ENCODE measurements at places on chromosomes 11 and 22. TPM values are rescaled to one million over a fixed set of nuclear protein-coding genes. Genes with fewer than 3 reads are reported as not detected.

GRCh38 chr22:49934160-49934890 is 15.9 kb downstream of the CRELD2 start:
- DNase-seq, result no peak

DNA sequence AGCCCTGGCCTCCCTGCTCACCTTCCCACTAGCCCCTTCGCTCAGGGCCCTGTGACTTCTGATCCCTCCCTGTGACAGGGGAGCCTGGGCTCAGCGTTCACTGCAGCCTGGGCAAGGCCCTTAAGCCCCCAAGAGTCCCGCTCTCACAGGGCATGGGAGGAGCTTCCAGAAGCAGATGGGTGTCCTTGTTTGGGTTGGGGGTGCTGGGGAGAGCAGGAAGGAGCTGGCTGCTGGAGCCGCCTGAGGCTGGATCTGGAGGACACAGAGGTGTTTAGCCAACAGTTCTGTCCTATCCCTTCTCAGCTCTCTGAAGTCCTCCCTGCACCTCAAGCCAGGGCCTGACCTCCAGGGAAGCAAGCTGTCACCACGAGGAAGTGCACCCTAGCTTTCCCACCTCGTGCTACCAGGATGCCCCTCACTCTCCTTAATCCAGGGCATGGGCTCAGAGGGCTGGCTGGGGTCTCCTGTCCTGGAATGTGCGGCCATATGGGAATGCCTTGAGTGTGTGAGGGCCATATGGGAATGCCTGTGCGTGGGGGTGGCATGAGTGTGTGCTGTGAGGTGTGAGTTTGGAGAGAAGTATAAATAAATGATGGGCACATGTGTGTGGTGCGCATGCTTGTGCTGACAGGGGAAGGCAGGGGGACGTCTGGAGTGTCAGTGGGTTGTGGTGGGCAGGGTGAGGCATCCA is 25.0 kb upstream of the TUB start:
- DNase-seq, result no peak

DNA sequence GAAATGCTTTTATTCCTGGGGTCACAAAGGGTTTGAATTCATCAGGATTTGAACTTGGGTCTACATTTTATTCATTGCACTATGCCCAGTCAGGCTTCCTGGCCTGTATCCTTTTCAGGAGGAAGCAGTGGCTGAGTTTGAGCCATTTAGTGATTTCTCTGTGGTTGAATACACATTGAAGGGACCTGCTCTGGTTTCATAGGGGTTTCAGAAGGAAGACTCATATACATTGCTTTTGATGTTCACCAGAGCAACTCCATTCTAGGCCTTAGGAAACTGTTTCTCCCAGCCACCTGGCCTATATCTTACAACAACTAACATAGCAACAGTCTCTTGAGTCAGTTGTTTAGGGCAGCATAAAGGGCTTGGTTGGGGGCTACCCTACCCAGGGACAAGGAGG is 165.7 kb downstream of the INSC start:
- DNase-seq, result no peak

- DNase-seq, result no peak
These were observed 252.1 kb downstream of the SBF2 start for GRCh38 chr11:10041748-10042446.

DNA sequence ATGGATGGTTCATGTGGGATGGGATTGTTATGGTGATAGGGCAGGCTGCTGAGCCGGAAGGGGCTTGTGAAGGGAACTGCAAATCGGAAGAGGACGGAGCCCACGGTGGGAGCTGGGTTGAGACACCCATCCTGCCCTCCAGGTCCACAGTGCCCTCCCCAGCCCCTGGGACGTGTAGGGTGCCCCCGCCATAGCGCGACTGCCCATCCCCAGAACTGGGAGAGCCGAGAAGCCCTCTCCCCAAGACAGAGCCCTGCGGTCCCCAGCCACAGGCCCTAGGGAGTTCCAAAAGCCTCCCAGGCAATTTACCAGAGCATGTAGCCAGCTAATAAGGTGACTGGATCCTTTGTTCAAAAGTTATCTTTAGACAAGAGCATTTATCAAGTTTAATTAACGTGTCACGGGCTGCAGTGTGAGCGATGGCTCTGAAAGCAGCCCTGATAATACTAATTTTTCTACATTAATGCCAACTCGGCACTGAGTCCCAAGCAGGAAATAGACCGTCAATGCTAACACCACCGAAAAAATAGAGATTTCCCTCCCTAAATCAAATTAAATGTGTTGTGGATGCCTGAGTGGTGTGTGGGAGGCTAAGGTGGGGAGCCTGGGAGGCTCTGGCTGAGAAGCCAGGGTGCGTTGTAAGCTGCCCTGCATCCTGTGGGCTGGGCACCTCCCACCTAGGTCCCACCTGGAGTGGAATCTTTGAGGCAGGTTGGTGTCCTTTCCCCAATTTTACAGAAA is 76.8 kb upstream of the RTL6 start:
- DNase-seq, result no peak

The SCGB1A1 gene
- not detected for total RNA-seq

The OR52I2 gene
- not detected for total RNA-seq

All from OCI-LY7 (cell line).